ENCODE measurements at places on chromosomes 2 and 18.

GRCh38 chr2:238713198-238713826 lies 134.6 kb upstream of the TWIST2 start:
- DNase-seq = no peak

- no peak for DNase-seq
These were observed 13.7 kb downstream of the NCKAP1 start for GRCh38 chr2:183024339-183025095.

DNA sequence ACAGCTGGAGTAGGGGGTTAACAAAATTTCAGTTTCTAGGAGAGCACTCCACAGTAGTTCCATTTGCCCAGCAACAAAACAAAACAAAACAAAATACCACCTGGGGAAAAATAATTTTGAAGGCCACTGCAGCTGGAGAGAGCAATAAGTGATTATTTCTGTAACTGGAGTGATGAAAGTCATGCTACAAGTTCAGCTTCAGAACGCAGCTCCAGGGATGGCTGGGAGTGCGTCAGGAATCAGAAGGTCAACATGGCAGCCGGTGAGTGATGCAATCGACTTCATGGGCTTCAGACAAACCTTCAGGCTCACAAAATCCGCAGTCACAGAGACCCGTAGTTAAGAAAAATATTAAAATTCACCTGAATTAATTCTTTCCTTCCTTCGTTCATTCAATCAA lies 41.0 kb downstream of the ABHD3 start:
- DNase-seq = no peak

- no peak for DNase-seq
These were observed 53.6 kb downstream of the TANC1 start for GRCh38 chr2:159022019-159022418.

DNA sequence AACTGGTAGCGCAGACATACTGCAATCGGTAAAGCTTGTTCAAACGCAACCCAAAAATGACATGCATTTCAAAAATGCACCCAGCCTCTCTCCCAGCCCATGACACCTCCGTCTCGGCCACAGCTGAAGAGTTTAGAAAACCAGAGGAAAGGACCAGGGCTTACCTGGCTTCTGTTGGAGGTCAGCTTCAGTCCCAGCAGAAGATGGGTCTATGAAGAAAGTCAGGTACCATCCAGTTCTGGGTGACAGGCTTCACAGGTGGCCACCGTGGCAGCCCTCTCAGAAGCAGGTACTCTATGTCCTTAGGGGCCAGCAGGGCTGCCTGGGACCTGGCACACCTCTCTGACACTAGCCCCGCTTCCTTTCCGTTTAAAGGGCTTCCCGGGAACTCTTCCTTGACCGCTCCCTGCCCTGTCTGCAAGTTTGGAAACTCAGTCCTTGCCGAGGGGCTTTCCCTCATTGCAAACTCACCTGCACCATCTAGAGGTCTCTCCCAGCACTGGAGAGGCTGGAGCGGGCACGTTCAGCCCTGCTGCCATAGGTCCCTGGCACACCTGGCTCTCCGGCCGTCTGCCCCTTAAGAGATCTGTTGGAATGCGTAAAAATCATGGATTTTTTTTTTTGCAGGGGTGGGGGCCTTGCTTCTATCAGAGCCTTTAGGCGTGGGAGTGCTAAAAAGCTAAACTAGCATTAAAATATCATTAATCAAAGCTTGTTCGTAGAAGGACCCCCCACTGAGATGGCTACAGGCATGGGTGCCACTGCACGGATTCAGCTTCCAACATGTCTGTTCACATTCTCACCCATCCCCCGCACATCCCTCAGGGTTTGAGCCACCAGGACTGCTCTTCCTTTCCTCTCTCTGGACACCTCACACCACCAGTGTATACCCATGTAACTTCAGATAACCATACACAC lies at the start of gene EDAR:
Gene EDAR, minus strand, starts transcription at position 425 of the 918 bp plus-strand sequence. CDS start 58,206 bp downstream, outside the sequence.
- DNase-seq = peak; percentile 16

DNA sequence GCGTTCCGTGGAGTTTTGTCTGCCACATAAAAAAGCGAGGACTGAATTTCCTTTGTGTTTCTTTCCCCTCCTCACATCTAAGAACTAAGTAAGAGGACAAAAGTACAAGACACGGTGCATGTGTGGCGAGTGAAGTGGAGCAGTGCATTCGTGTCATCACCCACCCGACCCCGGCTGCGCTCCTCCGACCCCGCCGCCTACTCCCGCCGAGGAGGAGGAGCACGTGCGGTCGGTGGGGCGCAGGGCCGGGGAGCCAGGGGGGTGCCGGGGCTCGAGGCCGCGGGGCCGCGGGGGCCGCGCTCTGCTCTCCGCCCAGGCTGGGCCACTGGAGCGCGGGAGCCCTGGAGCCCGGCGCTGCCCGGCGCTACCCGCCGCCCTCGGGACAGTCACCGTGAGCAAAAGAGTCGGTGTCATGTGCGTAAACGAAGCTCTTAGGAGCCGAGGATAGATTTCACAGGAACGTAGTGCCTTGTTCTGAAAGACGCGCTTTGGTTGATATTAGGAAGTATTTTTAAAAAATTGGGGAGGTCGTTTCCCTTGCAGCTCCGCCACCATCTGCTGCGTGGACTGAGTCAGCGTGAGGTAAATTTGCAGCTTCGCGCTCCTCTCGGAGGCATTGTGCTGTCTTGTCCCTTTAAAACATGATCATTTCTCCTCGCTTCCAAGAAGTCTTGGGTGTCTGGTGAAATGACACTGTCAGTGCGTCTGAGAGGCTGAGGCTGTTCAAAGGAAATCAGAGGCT lies 11.0 kb downstream of the TBR1 start:
- DNase-seq = no peak

- DNase-seq = no peak
These were observed 32.0 kb upstream of the MAP2 start for GRCh38 chr2:209391776-209392401.

DNA sequence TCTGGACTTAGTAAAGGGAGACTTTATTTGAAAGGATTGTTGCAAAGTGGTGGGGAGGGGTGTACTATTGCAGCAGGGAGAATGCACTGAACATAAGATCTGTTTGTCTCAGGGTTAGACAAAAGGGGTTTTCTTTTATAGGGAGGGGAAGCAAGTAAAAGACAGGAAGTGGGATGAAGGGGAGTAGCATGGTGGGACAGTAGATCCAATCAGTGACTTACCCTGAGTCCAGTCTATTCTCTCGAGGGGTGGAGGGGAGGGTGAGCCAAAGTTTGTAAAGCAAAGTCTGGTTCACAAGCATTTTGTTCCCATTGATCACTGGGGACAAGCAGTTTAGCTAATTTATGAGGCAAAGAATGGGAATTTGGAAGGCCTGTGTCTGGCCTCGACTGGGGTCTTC lies 35.0 kb upstream of the CYP27C1 start:
- no peak for DNase-seq
